ENCODE measurements at places on chromosomes 2 and 18. TPM values are rescaled to one million over a fixed set of nuclear protein-coding genes. Genes with fewer than 3 reads are reported as not detected.

- no peak for DNase-seq
Observed at GRCh38 chr2:88549616-88550292, 77.5 kb downstream of the EIF2AK3 start.

Gene GPD2
- 33.2 TPM for total RNA-seq

Gene TBR1
- not detected for total RNA-seq

Gene ASB18
- not detected for total RNA-seq

Gene SH3BP4
- 44.5 TPM for total RNA-seq

GRCh38 chr2:20457661-20458630 lies 11.1 kb downstream of the RHOB start:
- no peak for DNase-seq

Gene MOCOS
- 6.2 TPM for total RNA-seq

GRCh38 chr2:69493268-69493667 lies 56.0 kb upstream of the NFU1 start:
- DNase-seq = peak; percentile 52

GRCh38 chr2:68708629-68709028 lies 26.0 kb upstream of the ARHGAP25 start:
- no peak for DNase-seq

Gene NR4A2
- 4.1 TPM for total RNA-seq

- DNase-seq = no peak
Observed at GRCh38 chr18:54094474-54094873, 130.0 kb downstream of the MBD2 start.

GRCh38 chr2:206105541-206105940 lies 19.6 kb upstream of the INO80D start:
- DNase-seq = no peak

- DNase-seq = peak; percentile 64
Observed at GRCh38 chr2:148926291-148926961, 51.4 kb downstream of the KIF5C start.

Gene PRSS56
- not detected for total RNA-seq

- peak; percentile 48 for DNase-seq
Observed at GRCh38 chr2:218291318-218292047, 820 bp downstream of the TMBIM1 start.

DNA sequence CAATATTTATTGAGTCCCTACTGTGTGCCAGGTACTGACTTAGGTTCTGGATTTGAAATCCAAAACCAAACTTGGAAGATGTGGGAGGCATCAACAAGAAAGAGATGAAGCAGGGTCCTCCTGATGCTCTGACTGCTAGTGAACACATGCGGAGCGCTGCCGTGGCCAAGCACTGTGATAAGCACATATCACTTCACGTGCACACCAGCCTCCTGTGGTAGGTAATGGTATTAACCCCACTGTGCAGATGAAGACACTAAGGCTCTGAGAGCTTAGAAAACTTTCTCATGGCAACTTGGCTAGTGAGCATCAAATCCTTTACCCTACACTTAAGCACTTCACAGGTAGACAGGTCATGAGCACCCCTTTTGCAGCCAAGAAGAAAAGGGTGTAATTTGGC lies 216.1 kb downstream of the HAUS1 start:
- DNase-seq = peak; percentile 7

Gene MLPH
- total RNA-seq = 67.8 TPM

Gene CXCR1
- not detected for total RNA-seq

- no peak for DNase-seq
Observed at GRCh38 chr2:239378021-239378917, 22.6 kb downstream of the HDAC4 start.

Data from HT-29 (cell line).